ENCODE measurements at places on chromosomes 7 and 10. TPM values are rescaled to one million over a fixed set of nuclear protein-coding genes. Genes with fewer than 3 reads are reported as not detected.

DNA sequence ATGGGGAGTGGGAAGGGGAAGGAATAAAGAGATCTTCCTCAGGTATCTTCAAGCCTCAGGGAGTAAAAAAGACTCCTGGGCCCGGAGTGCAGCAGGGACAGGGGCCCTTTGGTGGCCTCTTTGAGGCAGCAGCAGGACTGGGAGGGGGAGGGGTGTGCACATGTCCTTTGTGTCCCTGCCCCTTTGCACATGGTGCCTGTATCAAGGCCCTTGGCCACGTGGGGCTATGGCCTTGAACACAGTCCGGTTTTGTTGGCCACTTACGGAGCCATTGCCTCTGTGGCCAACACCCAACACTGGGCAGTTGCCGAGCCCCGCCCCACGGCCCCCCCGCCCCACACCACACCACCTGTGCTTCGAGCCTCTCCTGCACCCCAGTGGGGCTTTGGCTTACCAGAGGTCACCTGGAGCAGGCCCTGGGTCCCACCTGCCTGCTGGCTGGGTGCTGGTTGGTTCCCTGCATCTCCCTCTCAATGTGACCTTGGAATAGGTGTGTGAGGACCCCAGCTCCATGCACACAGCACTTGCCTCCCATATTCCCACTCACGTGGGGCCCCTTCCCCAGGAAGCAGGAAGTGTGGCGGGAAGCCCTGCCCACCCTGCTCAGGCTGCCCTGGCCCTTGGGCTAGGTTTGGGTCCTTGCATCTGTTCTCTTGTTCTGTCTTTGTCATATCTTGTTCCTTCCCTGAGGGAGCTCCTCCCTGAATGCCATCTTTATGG is 5.4 kb downstream of the SAP25 start:
- no peak for DNase-seq

- DNase-seq, result no peak
Measured at GRCh38 chr7:105369944-105370343, 18.8 kb downstream of the SRPK2 start.

Gene HYAL4
- polyA plus RNA-seq, result 0.05 TPM

DNA sequence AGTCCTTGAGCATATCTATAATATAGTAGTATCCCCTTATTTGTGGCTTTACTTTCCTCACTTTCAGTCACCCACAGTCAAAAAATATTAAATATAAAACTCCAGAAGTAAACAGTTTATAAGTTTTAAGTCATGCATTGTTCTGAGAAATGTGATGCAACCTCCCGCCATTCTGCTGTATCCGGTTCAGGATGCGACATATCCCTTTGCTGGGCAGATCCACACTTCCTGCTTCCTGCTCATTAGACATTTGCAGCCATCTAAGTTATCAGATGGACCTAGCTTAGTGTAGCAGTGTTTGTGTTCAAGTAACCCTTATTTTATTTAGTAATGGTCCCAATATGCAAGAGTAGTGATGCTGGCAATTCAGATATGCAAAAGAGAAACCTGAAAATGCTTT is 38.9 kb upstream of the BMS1 start:
- no peak for DNase-seq

Gene IGFBP1
- polyA plus RNA-seq, result 0.16 TPM

Data from forelimb muscle (tissue), 1 donor.